Sigmoid colon (tissue), 7 donors: ENCODE measurements at places on chromosomes 1 and 21. TPM values are rescaled to one million over a fixed set of nuclear protein-coding genes. Genes with fewer than 3 reads are reported as not detected.

DNA sequence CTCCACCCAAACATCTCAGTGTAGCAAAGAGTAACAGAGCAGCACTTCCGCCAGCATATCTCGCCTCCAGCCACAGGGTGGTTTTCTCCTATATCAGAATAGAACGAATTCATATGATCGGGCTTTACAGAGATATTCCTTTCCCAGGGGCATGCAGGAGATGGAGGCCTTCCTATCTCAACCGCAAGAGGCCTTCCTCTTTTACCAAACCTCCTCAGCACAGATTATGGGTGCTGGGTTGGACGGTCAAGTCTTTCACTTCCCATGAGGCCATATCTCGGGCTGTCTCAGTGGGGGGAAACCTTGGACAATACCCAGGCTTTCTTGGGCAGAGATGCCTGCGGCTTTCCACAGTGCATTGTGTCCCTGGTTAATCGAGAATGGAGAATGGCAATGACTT is 65.8 kb downstream of the OVGP1 start:
- no peaks in the 10 kb centered on the region for H3K36me3 ChIP-seq
- no peak overlapping the region for H3K4me3 ChIP-seq
- no peak for DNase-seq
- no peak overlapping the region for H3K27ac ChIP-seq
- no peaks in the 10 kb centered on the region for H3K4me1 ChIP-seq

GRCh38 chr21:39088831-39089380 is 94.3 kb downstream of the PSMG1 start:
- no peak overlapping the region for H3K27ac ChIP-seq
- no peaks in the 10 kb centered on the region for H3K4me1 ChIP-seq
- H3K27me3 ChIP-seq: no peaks in the 10 kb centered on the region

DNA sequence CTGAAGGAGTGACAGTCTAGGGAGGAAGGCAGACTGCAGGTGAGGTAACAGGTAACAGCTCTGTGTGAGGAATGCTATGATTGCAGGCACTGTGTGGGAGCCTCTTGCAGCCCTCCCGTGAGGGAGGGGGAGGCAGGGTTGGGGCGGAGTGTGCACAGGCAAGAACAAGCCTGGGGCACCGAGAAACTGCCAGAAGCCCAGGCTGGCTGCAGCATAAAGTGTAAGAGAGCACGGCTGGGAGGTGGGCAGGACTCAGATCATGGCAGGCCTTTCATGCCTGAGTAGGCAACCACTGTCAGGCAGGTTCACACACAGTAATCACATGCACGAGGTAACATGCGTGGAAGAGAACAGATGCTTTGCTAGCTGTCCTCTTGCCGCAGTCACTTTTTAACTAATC is 11.3 kb upstream of the RHEX start:
- no peaks in the 10 kb centered on the region for H3K4me1 ChIP-seq
- no peak overlapping the region for H3K27ac ChIP-seq
- H3K36me3 ChIP-seq: no peaks in the 10 kb centered on the region
- H3K27me3 ChIP-seq: no peaks in the 10 kb centered on the region
- H3K4me3 ChIP-seq: no peak overlapping the region

- H3K36me3 ChIP-seq: no peaks in the 10 kb centered on the region
- H3K4me3 ChIP-seq: no peak overlapping the region
- H3K27me3 ChIP-seq: peaks cover 25% of the 10 kb centered on the region
- H3K4me1 ChIP-seq: no peaks in the 10 kb centered on the region
These were observed 15.5 kb upstream of the PADI4 start for GRCh38 chr1:17292299-17293160.

GRCh38 chr21:41614511-41614910 is 106.6 kb upstream of the TMPRSS2 start:
- no peak overlapping the region for H3K4me3 ChIP-seq
- H3K4me1 ChIP-seq: peaks cover 50% of the 10 kb centered on the region
- H3K27me3 ChIP-seq: no peaks in the 10 kb centered on the region
- no peak for DNase-seq

DNA sequence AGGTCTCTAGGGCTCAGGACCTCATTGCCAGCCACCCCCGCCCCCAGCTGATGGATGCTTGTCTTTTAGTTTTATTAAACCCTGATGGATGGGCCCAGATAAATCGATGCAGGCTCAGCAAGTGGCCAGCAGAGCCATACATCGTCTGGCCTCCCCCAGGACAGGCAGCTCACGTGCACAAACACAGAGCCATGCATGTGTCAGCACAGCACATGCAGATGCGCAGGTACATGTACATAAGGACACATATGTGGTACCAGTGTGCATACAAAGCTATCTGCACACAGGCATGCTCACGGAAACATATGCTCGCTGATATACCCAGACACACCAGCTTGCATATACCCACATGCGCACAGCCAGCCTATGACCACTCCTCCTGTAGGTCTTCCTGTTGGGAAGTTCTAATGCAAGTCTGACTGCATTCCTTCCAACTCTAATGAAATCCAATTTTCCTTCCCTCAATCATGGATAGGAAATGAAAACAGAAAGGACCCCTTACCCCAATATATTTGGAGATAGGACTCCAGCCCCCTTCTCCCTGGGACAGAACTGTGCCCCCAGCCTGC is 897 bp downstream of the COL16A1 start:
- peak; percentile 65 for DNase-seq
- no peaks in the 10 kb centered on the region for H3K27me3 ChIP-seq
- peaks cover 19% of the 10 kb centered on the region for H3K36me3 ChIP-seq
- H3K4me1 ChIP-seq: peaks cover 76% of the 10 kb centered on the region
- peak overlapping the region; percentile 89 for H3K27ac ChIP-seq

DNA sequence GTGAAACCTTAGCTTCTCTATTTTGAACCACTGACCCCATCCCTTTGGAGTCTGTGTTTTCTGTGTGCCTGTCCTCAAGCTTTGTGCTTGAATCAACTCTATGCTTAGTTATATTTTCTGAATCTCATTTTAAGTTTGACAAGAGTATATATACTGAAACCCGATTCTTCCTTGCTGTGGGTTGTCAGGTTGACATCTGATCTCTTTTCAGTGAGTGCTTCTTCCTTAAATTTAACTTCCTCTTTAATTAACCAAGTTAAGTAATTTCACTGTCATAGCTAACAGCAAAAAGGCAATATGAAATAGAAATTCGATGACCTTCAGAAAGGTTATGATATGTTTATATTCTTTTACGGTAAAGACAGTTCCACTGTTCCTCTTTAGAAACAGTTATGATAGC is 69.4 kb downstream of the C1orf21 start:
- DNase-seq: no peak
- no peaks in the 10 kb centered on the region for H3K36me3 ChIP-seq
- peaks cover 49% of the 10 kb centered on the region for H3K4me1 ChIP-seq
- no peak overlapping the region for H3K4me3 ChIP-seq
- H3K27me3 ChIP-seq: no peaks in the 10 kb centered on the region

DNA sequence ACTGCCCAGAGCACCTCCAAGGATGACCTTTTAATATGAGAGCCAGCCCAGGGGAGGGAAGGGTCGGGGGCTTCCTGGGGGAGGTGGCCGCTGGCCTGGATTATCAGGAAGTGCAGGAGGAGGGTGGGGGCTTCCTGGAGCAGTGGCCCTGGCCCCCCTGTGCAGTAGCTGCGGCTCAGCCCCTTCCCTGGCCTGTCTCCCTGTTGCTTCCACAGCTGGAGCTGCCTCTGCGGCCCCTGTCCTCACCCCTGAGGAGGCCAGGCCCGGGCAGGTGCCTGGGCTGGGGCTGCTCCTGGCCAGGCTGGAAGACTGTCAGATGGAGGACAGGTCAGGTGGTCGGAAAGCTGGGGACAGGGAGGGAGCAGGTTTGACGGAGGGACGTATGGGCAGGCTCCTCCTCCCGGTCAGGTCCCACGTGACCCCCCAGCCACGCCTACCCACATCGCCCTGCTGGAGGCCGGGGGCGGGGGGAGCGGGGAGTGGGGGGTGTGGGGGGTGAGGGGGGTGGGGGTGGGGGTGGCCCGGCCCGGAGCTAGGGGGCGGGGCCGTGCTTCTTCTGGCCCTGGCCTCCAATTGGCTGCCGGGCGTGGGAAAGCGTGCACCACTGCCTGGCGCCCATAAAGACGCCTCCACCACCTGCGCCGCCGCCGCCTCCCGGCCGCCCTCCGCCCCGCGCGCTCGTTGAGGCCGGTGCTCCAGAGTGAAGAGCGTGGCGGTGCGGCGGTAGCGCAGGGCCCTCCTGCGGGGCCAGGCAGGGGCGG is 10.2 kb upstream of the TNFRSF14 start:
- H3K4me3 ChIP-seq: peak overlapping the region; percentile 52
- DNase-seq: peak; percentile 96
- no peaks in the 10 kb centered on the region for H3K36me3 ChIP-seq
- peak overlapping the region; percentile 85 for H3K27ac ChIP-seq

- H3K4me3 ChIP-seq: no peak overlapping the region
- no peak overlapping the region for H3K27ac ChIP-seq
- no peaks in the 10 kb centered on the region for H3K27me3 ChIP-seq
- DNase-seq: no peak
These were observed 49.6 kb downstream of the TNFRSF8 start for GRCh38 chr1:12112711-12113161.

GRCh38 chr1:148308832-148309458 is 156.9 kb upstream of the NBPF11 start:
- no peaks in the 10 kb centered on the region for H3K36me3 ChIP-seq
- H3K4me3 ChIP-seq: no peak overlapping the region
- H3K4me1 ChIP-seq: no peaks in the 10 kb centered on the region

DNA sequence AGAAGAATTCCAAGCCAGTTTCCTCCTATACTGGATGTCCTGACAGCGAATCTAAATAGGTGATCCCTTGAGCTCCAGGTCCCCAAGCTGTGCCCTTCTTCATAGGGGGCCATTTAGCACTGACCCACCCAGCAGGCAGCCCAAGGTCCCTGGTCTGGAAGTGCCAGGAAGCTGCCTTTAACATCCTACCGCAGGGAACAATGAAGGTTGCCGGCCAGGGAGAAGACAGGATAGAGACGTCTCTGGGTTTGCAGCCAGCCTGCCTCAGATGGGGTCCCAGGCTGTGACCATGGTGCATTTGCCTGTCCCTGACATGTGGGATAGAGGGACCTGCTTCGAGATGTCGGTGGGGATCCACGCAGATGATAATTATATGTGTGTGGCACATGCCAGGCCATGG is 2.7 kb upstream of the RIPK4 start:
- no peak for DNase-seq
- H3K27ac ChIP-seq: no peak overlapping the region
- no peaks in the 10 kb centered on the region for H3K36me3 ChIP-seq
- peaks cover 67% of the 10 kb centered on the region for H3K27me3 ChIP-seq
- H3K4me1 ChIP-seq: peaks cover 30% of the 10 kb centered on the region

DNA sequence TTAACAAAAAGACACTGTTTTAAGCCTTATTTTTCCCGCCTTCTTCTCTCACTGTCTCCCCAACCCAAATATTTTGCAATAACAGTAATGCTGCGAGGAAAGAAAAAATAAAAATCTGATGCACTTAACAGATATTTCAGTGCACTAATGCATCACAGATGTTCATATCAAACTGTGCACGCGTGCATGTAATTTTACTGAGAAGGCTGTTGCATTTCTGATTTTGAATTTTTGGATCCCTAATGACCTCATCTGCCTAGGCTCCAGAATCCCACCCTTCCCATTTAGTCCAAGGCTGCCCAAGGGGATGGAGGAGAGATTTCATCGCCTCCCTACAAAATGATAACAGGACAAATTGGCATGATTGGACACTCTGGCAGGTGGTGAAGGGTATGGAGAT is 5.5 kb downstream of the TRABD2B start:
- no peak for DNase-seq
- H3K4me1 ChIP-seq: peaks cover 13% of the 10 kb centered on the region
- H3K27ac ChIP-seq: peak overlapping the region; percentile 43
- no peak overlapping the region for H3K4me3 ChIP-seq

DNA sequence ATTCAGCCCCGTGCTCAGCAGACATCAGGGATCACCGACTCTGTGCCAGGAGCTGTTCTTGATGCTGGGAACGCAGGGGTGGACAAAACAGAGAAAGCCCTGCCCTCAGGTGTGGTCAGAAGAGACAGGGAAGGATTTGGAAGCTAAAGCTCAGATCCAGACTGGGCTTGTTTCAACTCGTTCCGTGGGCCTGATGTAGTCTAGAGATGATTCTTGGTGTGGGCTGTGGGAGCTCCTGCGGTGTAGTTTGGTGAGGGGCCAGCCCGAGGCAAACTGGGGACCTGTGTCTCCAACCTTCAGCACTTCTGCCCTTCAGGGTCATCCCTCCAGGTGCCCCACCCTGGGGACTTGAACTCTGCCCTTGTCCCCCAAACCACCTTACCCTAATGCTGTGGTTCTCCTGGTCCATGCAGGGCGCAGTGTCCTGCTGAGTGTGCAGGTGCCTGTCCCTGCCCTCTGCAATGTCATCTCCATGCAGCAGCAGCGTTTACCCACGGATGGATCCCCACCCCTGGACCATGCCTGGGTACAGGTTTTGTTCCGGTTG is 17.3 kb upstream of the ABCG1 start:
- H3K4me3 ChIP-seq: no peak overlapping the region
- no peaks in the 10 kb centered on the region for H3K27me3 ChIP-seq
- H3K27ac ChIP-seq: no peak overlapping the region

DNA sequence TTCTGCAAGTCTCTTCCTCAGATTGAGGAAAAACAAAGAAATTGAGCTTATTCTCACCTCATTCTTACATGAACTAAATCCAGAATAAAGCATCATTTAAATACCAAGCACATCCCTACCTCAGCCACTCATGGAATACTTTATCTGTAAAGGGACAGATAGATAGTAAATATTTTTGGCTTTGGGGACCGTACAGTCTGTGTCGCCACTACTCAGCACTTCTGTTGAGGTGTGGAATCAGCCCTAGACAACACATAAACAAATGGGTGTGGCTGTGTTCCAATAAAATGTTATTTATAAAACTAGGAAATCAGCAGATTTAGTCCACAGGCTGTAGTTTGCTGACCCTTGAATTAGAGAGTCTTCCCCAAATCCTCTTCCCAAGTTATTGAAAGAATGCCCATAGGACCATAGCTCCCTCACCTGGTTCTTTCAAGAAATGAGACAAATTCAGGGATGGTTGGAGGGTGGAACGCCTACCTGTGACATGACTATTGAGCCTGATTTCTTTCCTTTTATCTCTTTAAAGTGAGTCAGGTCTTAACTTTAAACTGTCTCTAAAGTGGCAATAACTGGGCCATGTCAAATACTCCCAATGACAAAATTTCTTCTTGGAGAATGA is 878.5 kb downstream of the USP25 start:
- H3K4me1 ChIP-seq: no peaks in the 10 kb centered on the region
- no peak overlapping the region for H3K4me3 ChIP-seq
- H3K27me3 ChIP-seq: no peaks in the 10 kb centered on the region
- no peaks in the 10 kb centered on the region for H3K36me3 ChIP-seq
- no peak overlapping the region for H3K27ac ChIP-seq

The FABP3 gene
- polyA plus RNA-seq: 31.2 TPM

The GFI1 gene
- polyA plus RNA-seq: 9.6 TPM

The SUSD4 gene
- 0.60 TPM for polyA plus RNA-seq

The THEM5 gene
- polyA plus RNA-seq: not detected

The UBAP2L gene
- 27.6 TPM for polyA plus RNA-seq

The GNG12 gene
- polyA plus RNA-seq: 93.1 TPM

The SYNC gene
- 6.9 TPM for polyA plus RNA-seq

The MEAF6 gene
- polyA plus RNA-seq: 51.6 TPM

The KRTAP20-4 gene
- polyA plus RNA-seq: not detected

The H3-3A gene
- 1,596 TPM for polyA plus RNA-seq

The NLRP3 gene
- 3.2 TPM for polyA plus RNA-seq

The FALEC gene
- polyA plus RNA-seq: 0.35 TPM
